ENCODE measurements at places on chromosomes 6 and 20.

GRCh38 chr20:60116128-60116909 lies 158.1 kb downstream of the CDH26 start:
- DNase-seq, result no peak

DNA sequence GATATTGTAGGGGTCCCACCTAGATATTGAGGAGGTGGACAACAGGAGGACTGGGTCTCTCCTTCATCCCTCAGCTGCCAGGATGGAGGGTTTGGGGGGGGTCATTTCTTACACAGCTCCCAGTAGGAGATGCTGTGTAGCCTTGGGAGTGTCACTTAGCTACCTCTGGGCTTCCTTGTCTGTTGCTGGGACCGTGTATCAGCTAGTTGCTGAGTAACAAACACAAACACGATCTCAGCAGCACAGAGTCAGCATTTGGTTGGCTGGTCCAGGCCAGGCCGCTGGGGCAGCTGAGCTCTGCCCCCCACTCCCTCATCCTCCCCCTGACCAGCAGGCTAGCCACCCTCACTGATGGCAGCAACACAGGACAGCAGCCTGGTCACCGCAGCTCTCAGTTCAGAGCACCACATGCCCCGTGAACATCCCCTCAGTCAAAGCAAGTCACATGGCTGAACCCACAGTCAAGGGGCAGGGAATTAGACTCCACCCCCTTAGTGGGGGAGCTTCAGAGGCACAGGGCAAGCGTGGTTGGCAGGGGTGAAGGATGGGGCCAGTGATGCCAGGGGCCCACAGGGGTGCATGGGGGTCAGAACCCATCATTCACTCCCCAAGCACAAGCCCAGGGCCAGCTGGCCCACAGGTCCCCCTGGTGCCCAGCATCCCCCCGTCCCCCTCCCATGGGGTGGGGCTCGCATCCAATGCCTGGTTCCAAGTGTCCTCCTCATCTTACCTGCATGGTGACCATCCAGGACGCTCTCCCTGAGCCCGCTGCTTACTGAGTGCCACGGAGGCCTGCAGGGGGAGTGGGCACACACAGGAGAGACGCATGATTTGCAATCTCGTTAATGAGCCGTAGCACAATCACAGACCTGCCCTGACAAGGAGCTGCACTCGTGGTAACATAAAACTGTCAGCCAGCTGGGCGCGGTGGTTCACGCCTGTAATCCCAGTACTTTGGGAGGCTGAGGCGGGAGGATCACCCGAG lies 112.4 kb downstream of the TAF4 start:
- no peak for DNase-seq

GRCh38 chr6:119986934-119987549 lies 637.5 kb upstream of the MAN1A1 start:
- no peak for DNase-seq

DNA sequence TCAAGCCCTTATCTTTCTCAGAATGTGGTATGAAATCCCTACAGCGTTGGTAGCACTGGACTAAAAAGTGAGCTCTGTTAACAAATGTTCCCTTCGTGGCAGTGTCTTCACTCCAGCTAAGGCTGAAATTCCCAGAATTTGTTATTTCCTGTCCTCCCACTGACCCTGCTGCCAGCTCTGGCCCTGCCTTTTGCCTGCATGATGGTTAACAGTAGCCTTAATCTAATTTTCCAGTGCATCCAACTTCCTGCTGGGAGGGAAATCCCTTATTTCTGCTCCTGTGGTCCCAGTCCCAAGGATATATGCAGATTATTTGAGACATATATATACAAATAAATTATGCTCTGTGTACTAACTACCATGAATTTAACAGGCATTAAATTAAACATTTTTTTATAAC lies 157.2 kb upstream of the CARMIL1 start:
- peak; percentile 36 for DNase-seq

DNA sequence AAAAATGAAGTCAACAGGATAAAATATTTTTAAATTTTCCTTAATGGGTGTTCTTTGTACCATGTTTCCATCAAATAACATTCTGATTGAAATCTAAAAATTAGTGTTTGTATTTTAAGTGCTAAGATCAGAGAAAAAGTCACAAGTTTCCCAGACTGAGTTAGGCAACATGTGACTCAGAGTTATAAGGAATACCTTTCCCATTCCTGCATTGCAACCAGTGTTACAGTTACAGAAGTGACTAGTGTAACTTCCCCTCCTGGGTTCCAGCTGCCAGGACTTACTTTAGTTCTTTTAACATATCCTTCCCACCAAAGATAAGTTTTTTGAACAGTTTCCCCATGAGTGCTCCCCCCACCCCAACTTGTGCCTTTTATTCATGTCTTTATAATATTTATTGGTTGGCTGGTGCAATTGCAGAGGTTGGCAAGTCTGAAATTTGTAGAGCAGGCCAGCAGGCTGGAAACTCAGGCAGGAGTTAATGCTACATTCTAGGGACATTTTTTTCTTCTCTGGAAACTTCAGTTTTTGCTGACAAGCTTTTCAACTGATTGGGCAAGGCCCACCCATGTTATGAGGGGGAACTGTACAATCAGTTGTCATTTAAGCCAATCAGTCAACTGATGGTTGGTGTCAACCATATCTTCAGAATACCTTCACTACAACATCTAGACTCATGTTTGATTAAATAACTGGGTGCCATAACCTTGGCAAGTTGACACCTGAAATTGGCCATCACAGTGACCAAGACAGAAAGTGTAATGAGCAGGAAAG lies 22.9 kb upstream of the ESR1 start:
- DNase-seq, result no peak

Data from EL (cell line).